RWPE2 (cell line): ENCODE measurements at places on chromosomes 1 and 21.

GRCh38 chr1:151948506-151948905 lies 39.2 kb upstream of the THEM4 start:
- DNase-seq: no peak

- DNase-seq: no peak
These were observed 656.4 kb downstream of the LTN1 start for GRCh38 chr21:28336314-28336713.

DNA sequence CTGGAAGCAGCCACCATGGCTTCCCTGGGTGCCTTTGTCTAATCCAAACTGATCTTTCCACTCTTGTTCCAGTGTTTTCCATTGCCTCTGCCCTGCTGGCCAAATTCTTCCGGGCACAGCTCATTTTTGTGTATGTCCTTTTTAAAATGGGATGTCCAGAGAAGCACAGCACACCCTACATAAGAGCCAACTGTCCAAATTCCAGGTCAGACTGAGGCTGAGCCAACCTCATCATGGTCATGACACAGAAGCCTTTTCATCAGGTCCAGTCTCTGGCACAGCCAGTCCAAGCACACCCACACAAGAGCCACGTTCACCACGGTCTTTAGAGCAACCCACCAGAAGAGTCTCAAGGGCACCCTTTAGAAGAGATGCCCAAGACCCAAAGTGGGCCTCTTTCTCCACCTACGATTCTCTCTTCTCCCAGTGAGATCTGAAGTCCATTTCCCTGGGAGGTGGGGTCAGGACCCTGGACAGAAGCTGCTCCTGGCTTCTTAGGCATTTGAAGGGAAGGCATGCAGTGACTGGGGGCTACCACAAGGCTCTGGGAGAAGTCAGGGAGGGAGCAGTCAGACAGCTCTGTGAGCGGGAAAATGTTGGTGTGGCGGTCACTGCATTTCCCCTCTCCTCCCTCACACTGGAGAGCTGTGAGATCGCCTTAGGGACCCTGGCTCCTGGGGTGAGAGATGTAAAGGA lies 53.2 kb downstream of the SYT2 start:
- DNase-seq: no peak

GRCh38 chr1:48761986-48762385 lies 14.7 kb downstream of the BEND5 start:
- no peak for DNase-seq

- DNase-seq: no peak
These were observed 300.6 kb downstream of the TM2D1 start for GRCh38 chr1:61424382-61424781.

DNA sequence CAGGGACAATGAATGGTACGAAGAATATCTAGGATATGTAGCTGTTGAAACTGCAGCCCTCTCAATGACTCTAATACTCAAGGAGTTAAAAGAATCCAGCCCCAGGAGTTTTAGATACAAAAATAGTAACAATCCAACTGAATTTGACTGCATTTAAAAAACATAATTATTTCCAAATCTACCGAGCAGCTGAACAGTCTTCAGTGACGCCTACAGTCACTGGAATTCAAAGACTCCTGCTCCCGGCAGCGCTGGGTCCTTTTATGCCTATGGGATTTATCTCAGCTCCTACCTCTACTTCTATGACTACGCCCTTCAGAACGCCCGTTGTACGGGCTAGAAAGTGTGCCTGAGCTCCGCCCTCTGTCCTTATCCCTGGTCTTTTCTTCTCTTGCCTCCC lies 55.7 kb downstream of the WARS2 start:
- DNase-seq: no peak

GRCh38 chr21:29228306-29228705 lies 70.4 kb upstream of the BACH1 start:
- no peak for DNase-seq
